ENCODE measurements at places on chromosomes 6 and 20.

GRCh38 chr20:50387218-50387995, 122.8 kb upstream of the PTPN1 start:
- DNase-seq = no peak

GRCh38 chr6:137661601-137662000, 167.4 kb upstream of the OLIG3 start:
- peak; percentile 39 for DNase-seq

DNA sequence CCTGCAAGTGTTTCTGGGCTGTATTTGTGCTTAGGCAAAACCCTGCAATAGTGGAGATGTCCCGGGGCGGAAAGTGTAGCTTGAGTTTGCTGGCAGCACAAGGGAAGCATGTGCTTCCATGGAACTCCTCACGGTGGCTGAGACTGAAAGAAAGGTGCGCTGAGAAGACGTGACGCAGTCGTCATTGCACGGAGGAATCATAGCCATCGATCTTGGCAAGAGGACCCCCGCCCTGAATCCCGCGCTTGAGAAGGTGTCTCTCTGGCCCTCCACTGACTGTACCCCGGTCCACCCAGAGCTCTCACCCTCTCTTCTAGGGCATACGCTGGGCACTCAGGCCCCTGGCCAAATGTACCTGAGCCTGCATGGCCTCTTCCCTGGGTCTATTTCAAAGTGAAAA, 1081.8 kb upstream of the DEFB115 start:
- DNase-seq = no peak

DNA sequence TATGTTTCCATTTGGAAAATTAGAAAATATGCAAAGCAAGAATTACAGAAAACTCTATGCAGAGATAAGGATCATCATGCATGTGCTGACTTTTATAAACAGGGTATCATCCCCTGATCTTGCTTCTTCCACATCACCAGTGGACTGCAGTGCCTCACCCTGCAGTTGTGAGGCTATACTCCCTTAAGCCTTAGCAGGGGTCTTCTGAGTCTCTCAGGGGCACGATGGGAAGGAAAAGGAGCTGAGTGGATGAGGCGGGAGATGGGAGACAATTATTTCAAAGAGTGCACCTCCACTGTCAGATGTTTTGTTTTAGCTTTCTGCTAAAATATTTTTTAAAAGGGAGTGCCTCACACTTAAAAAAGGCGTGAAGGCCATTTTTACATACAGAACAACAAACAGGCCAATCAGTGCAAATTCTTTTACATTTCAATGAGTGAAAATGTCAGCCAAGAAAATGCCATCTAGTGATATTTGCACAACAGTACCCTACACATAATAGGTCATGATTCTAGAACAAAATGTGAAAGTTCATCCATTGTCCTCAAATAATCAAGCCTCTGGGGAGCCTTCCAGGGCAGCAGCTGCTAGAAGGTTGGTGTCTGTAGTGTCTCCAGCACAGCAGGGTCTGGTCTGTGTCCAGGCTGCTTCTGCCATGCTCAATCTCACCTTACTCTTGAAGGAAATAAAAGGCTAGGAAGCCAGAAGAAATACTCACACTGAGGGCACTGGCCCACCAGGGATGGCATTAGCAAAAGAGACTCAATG, 13.2 kb upstream of the SERPINB9 start:
- DNase-seq = no peak

DNA sequence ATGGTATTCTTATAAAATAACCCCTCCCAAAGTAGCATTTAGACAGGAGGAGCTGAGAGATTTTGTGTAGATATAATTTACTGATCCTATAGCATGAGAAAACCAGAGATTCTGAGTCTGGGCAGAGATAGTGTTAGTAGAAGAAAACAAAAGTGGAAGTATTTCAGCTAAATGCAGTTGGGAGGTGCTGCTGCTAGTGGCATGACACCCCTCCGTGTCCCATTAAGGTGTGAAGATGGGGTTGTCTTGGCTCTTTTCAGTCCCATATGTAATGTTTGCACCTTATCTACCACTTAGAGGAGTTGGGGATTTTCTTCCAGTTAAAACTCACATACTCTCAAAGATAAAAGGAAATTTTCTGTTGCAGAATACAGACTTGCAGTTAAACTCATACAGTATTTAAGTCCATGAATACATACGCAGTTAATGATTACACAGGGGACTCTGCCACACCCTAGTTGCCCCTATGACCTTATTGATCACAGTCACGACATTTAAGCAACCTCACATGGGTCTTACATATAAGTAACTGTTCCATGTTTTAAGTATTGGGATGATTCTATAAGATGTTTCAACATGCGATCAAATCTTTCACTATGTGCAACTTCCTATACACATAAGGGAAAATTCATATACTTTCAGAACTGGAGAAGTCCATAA, 11.5 kb downstream of the TAAR2 start:
- peak; percentile 23 for DNase-seq

DNA sequence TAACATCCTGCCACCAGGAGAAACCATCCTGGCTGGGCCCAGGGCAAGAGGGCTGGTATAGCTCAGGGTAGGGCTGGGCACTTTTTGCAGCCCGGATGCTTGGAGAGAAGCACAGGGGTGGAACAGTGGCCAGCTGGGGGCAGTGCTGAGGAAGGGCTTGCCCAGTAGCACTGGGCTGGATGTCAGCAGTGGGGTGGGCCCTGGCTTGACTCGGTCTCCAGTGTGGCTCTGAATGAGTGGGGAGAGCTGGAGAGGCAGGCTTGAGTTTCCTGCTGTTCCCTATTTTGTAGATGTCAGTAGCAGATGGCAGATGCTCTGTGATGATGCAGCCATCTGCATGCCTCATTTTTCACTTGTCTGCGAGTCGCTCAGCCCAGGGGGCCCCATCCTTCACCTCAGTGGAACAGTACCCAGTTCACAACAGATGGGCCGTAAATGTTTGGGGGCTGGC, 56.3 kb upstream of the TULP1 start:
- DNase-seq = peak; percentile 39

DNA sequence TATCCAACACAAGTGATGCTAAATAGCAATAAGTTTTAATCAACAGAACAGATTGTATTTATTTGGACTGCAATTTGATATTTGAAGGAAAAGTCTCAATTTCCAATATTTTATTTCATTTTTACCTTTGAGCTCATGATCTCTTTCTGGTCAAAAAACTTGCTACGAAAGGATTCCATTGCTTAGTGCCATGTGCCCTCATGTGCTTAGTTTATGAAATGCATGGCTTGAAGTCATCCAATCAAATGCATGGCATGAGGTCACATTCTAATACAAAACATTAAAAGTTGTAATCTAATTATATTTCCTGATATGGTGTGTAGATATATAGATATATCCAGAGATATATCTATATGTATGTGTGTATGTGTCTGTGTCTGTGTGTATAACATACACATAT, 321.2 kb upstream of the ADGRB3 start:
- no peak for DNase-seq

DNA sequence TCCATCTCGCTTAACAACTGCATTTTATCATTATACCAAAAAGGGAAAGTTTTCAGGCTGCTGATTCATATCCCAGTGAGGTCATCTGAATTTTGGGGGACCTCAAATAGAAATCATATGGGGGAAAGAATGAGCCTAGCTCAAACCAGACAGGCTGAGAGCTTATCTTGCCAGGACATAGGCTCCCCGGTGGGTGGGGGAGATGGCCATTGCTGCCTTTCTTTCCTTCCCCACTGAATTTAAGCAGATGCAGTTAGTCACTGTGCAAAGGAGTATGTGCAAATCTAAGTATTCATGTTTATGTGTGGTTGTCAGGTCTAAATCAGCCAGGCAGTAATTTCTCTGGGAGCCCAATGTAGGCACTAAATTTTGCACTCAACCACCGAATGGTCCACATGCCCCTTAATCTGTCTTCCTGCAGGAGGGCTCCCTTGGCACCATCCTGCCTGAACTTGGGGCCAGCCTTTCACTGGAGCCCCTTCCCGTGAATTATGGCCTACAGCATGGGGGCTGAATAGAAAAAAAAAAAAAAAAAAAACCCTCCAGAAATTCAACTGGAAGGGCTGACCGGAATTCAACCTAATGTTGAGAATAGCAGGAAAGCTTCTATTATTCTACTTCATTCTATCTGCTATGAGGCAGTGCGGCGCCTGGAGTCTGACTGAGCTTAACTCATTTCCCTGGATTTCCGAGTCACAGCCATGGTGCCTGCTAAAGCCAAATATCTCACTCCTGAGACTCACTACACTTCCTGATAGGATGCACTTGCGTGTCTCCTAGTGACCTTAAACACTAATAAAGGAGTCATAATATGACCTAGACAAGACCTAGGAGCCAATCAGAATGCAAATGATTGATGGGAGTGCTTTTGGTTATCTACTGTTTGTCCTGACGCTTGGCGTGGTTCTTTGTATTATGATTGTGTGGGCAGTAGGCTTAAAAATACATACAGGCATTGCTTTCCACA, 161.5 kb upstream of the HEY2 start:
- DNase-seq = no peak

DNA sequence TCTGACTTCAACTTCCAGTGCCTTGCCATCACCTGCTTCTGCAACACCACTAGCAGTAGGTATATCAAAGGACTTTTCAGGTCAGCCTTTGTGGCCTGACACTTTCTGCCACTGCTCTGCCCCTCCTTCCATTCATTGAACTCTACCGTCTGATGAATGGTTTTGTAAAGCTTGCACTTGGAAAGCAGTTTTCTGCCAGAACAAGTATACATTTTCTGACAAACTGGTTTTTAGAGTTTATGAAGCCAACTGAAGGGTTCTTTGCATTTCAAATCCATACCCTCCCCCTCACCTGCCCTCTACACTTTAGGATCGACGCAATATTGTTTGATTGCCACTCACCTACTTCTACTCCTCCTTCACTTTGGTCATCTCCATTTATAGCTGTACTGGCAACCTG, 603.1 kb downstream of the HACE1 start:
- no peak for DNase-seq

DNA sequence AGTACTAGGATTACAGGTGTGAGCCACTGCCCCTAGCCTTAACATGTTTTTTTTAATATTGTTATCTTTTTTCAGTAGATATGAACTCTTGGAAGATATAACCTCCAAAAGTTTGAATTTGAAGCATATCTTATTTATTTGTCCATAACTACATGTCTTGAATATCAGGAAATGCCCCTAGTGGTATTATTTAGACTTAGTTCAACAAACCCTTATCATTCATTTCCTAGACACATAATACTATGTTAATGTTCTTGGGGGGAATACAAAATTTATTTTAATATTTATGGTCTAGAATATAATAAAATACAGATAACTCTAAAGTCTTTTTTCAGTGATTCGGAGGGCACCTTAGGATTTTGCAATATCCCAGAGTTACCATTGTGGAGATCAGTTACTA, 160.7 kb downstream of the HACE1 start:
- no peak for DNase-seq

GRCh38 chr6:148027201-148027600, 315.4 kb upstream of the SASH1 start:
- no peak for DNase-seq

DNA sequence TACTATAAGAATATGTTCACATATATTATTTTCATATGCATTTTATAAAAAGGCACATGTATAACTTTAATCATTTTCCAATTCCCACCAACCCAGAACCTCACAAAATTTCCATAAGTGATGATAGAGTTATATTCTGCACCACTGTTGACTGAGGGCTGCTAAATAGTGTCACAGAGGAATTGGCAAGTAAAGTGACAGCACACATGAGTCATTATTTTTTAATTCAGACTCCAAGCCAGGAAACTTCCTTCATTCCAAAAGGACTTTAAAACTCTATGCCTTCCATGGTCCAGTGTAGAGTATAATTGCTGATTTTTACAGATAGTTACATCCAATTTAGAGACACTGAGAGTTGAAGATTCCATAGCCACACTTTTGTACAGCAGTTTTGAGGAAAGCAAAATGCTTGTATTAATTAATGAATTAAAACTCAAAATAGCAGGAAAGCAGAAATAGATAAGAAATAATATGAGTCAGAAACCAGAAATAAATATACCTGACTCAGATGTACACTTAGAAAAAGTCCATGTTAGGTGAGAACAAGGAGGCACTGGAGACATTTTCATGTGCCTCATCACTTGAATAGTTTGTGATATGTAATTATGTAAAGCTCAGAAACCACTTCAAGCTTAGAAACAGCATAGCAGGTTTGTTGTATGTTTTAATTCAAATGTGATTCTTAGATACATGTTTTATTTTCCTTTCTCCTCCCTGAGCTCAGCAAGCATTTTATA, 425.2 kb upstream of the OPRM1 start:
- no peak for DNase-seq

GRCh38 chr6:66731310-66731709, 1024.3 kb upstream of the EYS start:
- DNase-seq = no peak

GRCh38 chr20:47317127-47317895, 39.2 kb downstream of the ZMYND8 start:
- peak; percentile 41 for DNase-seq

GRCh38 chr20:11546939-11547338, 370.8 kb upstream of the BTBD3 start:
- no peak for DNase-seq

DNA sequence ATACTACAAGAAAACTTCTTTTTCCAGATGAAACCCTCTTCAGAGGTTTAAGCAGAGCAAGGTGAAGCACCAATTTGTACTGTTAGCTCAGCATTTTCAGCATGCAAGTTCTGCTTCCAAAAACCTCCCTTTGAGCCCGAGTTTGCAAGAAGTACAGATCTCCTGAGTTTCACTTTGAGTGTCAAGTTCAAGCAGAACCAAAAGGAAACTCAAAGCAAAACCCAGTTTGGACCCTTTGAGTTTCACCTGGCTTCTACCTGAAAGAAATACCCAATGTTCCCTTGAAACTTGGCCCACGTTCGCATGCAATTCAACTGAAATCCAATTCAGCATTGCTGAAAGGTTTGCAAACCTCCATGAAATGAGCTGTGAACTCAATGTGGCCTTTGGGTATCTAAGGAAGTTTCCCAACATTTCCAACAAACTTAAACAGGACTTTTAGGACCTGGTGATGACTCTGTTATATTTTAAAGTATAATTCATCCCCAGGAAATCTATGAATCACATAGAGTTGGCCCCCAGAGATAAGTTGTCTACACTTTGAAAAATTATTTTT, 62.9 kb upstream of the HBS1L start:
- DNase-seq = no peak

GRCh38 chr6:3835055-3835731, 14.0 kb upstream of the FAM50B start:
- DNase-seq = no peak

- no peak for DNase-seq
Measured at GRCh38 chr6:84773133-84773430, 8.7 kb upstream of the TBX18 start.

GRCh38 chr6:53142810-53143209, 5.8 kb downstream of the GCM1 start:
- DNase-seq = no peak

GRCh38 chr6:109339906-109340678, 42.2 kb downstream of the CD164 start:
- DNase-seq = no peak

GRCh38 chr20:1810926-1811620, 84.1 kb upstream of the SIRPA start:
- no peak for DNase-seq

DNA sequence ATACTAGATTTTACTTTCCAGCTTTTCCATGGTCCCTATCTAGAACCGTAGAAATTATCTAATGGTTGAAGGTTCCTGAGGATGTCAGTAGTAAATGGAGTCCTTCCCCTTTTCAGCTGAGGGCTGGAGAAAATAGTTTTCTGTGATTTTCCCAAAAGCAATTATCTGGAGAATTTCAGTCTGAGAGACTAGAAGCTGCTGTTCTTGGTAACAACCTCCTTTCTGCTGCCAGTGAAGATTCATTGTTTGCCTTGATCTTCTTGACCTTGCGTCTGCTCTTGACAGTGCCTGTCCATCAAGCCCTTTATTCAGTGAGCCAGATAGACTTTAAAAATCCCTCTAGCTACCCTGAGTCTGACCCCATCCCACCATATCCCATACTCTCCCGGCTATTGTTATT, 73.1 kb downstream of the PHACTR2 start:
- DNase-seq = no peak

Measured in CD4-positive, alpha-beta T cell treated with Interleukin-10 for 1 hour (primary cell).